ENCODE measurements at places on chromosomes 11 and 22. TPM values are rescaled to one million over a fixed set of nuclear protein-coding genes. Genes with fewer than 3 reads are reported as not detected.

The WNT7B gene
- not detected for total RNA-seq

The SCUBE1 gene
- total RNA-seq, result 20.9 TPM

The CCDC73 gene
- not detected for total RNA-seq

The DSCAML1 gene
- total RNA-seq, result 5.3 TPM

The ACTN3 gene
- total RNA-seq, result not detected

The APOC3 gene
- not detected for total RNA-seq

The WNT11 gene
- total RNA-seq, result 5.2 TPM

The IL18 gene
- total RNA-seq, result 114 TPM

The MMP12 gene
- total RNA-seq, result 2.7 TPM

The MMP7 gene
- not detected for total RNA-seq

The LMO2 gene
- total RNA-seq, result 7.5 TPM

The TNKS1BP1 gene
- 90.0 TPM for total RNA-seq

The OLFML1 gene
- 5.2 TPM for total RNA-seq

The SULT4A1 gene
- total RNA-seq, result 4.1 TPM

The BTBD18 gene
- not detected for total RNA-seq

The P2RY6 gene
- total RNA-seq, result 2.8 TPM

The FGF3 gene
- not detected for total RNA-seq

The EMSY gene
- total RNA-seq, result 31.0 TPM

The VPREB1 gene
- not detected for total RNA-seq

The CCDC15 gene
- total RNA-seq, result 0.73 TPM

The NAALAD2 gene
- total RNA-seq, result 1.2 TPM

All from mucosa of descending colon (tissue), 3 donors.